ENCODE measurements at places on chromosomes 3 and 15. TPM values are rescaled to one million over a fixed set of nuclear protein-coding genes. Genes with fewer than 3 reads are reported as not detected.

DNA sequence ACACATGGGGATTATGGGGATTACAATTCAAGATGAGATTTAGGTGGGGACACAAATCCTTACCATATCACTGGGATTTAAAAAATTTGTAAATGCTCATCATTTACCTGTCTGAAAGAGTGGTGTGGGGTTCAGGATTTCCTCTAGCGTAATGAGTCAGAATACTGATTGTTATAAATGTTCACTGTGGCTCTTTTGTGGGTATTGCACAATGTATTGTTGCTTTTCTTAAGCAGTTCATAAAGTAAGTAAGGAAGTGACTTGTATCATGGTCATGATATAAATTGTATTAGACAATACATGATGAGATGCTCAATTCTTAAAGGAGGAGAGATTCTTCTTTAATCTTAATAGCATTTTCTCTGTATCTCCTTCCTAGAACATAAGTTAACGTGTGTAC is 262.1 kb downstream of the CNTN4 start:
- no peaks in the 10 kb centered on the region for H3K4me1 ChIP-seq
- no peaks in the 10 kb centered on the region for H3K36me3 ChIP-seq
- no peak for DNase-seq
- H3K27me3 ChIP-seq = no peaks in the 10 kb centered on the region
- no peak overlapping the region for H3K4me3 ChIP-seq

DNA sequence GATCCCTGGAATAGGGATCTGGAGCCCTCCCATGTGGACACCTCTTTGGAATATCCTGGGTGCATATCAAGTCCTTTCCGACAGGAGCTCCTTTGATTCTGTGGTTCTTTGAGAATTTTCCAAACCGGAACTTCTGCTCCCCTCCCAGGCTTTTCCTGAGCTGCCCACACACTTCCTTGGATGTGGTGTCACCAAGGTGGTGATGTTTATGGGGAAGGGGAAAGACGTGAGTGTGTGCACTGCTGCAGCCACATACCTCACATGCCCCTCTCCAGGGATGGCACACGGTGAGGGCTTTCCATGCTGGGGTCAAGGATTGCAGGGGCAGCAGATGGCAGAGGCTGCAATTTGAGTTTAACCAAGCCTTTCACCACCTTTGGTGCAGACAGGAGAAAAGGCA is 27.9 kb upstream of the PSTPIP1 start:
- DNase-seq = no peak
- no peak overlapping the region for H3K27ac ChIP-seq
- no peaks in the 10 kb centered on the region for H3K27me3 ChIP-seq

- no peak overlapping the region for H3K27ac ChIP-seq
- no peaks in the 10 kb centered on the region for H3K27me3 ChIP-seq
- no peaks in the 10 kb centered on the region for H3K36me3 ChIP-seq
Observed at GRCh38 chr3:114294940-114295480, 1.2 kb downstream of the TIGIT start.

Gene ERC2
- total RNA-seq = 1.5 TPM

Gene UTS2B
- 0.44 TPM for total RNA-seq

Gene SAMD7
- total RNA-seq = not detected

- H3K27me3 ChIP-seq = no peaks in the 10 kb centered on the region
- H3K36me3 ChIP-seq = peaks cover 7% of the 10 kb centered on the region
- DNase-seq = no peak
Observed at GRCh38 chr15:63763476-63764123, 70.1 kb downstream of the HERC1 start.

Gene CXCR6
- total RNA-seq = 4.3 TPM

GRCh38 chr3:141103503-141103902 is 52.4 kb downstream of the SPSB4 start:
- no peaks in the 10 kb centered on the region for H3K27me3 ChIP-seq
- no peaks in the 10 kb centered on the region for H3K4me1 ChIP-seq
- DNase-seq = no peak
- H3K4me3 ChIP-seq = no peak overlapping the region
- H3K36me3 ChIP-seq = no peaks in the 10 kb centered on the region

DNA sequence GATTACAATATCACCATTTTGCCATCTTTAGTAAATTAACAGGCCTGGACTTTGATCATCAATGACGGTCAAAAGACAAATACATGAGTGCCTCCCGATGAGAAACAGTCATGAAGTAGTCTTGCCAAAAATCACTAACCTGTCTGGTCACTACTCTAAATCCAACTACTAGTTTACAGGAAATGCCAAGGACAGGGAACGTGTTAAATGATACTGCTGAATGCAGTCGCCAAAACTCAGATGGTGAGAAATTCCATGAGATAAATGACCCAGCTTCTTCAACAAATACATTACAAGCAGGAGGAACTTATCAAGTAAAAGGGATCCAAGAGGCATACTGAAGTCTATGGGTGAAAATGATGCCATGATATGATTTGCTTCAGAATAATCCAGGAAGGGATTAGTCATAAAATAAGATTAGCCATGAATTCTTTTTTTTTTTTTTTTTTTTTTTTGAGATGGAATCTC is 35.8 kb upstream of the ATP13A3 start:
- DNase-seq = no peak
- no peaks in the 10 kb centered on the region for H3K27me3 ChIP-seq
- no peak overlapping the region for H3K4me3 ChIP-seq
- no peak overlapping the region for H3K27ac ChIP-seq
- no peaks in the 10 kb centered on the region for H3K36me3 ChIP-seq

Gene COL7A1
- total RNA-seq = 2.6 TPM

DNA sequence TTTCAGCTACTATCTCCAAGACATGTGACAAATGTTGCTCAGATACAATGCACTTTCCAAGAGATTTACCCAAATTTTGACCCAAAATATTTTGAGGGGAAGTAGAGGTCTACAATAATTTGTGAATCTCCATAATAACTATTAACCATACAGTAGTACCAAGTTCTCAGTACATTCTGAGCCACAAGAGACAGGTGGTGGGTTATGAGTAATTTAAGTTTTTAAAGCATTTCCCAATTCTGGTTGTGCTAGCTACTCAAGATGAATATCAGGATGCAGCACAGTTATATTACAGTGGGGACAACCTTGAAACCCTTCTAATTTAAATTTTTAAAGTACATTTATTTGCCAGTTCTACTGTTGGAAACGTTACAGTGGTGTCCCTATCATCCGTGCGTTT is 92.2 kb upstream of the MITF start:
- no peak overlapping the region for H3K27ac ChIP-seq
- peaks cover 8% of the 10 kb centered on the region for H3K4me1 ChIP-seq
- no peaks in the 10 kb centered on the region for H3K36me3 ChIP-seq

Gene CCDC39
- 2.2 TPM for total RNA-seq

- DNase-seq = peak; percentile 67
- peaks cover 28% of the 10 kb centered on the region for H3K4me1 ChIP-seq
- no peaks in the 10 kb centered on the region for H3K36me3 ChIP-seq
- H3K27me3 ChIP-seq = peaks cover 7% of the 10 kb centered on the region
- H3K4me3 ChIP-seq = peak overlapping the region; percentile 76
- peak overlapping the region; percentile 81 for H3K27ac ChIP-seq
Observed at GRCh38 chr15:82045179-82045891, 483 bp downstream of the MEX3B start.

GRCh38 chr3:10351013-10351735 is 30.3 kb upstream of the SEC13 start:
- no peaks in the 10 kb centered on the region for H3K36me3 ChIP-seq
- no peak overlapping the region for H3K4me3 ChIP-seq
- peaks cover 9% of the 10 kb centered on the region for H3K4me1 ChIP-seq
- H3K27ac ChIP-seq = no peak overlapping the region
- DNase-seq = peak; percentile 14
- peaks cover 11% of the 10 kb centered on the region for H3K27me3 ChIP-seq

Gene C2CD4A
- total RNA-seq = 0.18 TPM

DNA sequence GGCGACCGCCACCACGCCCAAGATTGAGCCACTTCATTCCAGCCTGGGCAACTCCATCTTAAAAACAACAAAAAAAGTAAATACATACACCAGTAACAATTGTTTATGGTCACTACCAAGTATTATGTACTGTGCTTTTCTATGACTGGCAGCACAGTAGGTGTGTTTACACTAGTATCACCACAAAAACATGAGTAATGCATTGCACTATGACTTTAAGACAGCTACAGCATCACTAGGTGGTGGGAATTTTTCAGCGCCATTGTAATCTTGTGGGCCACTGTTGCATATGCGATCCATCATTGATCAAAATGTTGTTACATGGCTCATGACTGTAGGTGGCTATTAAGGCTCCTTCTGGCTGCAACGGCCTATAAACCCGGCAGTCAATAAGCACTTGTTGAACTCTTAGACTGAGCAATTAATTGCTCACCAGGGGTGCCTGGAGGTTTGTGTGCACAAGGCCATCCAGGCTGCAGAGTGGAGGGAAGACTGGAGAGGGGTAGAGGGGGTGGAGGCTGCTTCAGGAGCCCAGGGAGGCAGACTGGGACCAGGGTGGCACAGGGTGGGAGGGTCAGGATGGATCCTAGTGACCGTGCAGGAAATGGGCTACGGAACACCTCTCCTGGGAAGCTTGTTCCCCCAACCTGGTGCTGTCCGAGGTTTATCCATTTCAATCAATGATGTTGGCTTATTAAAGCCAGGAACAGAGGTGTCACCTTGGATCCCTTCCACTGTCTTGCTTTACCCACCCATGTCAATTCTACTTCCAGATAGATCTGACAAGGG is 17.9 kb upstream of the COPG1 start:
- H3K36me3 ChIP-seq = no peaks in the 10 kb centered on the region
- H3K27ac ChIP-seq = peak overlapping the region; percentile 82
- no peaks in the 10 kb centered on the region for H3K27me3 ChIP-seq
- H3K4me1 ChIP-seq = peaks cover 33% of the 10 kb centered on the region
- DNase-seq = no peak

DNA sequence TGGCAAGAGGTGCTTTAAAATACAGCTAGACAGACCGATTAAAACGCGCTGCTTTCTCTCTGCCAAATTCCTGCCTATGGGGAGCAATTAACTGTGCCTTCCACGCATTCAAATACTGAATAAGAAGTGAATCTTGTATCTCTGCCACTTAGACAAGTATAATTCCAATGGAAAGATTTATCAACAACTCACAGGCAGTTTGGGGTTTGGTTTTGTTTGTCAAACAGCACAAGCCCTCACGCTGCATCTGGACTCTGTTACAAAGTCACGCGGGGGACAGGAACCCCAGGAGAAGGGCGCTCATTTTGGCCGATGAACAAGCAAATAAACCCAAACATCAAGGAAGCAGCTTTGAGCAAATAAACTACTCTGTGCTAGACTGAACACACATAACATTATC is 61.8 kb upstream of the TMCO5A start:
- no peak overlapping the region for H3K4me3 ChIP-seq
- H3K27ac ChIP-seq = no peak overlapping the region

GRCh38 chr3:62151591-62151990 is 221.8 kb downstream of the FEZF2 start:
- H3K27ac ChIP-seq = no peak overlapping the region
- no peak overlapping the region for H3K4me3 ChIP-seq
- H3K27me3 ChIP-seq = no peaks in the 10 kb centered on the region
